ENCODE measurements at places on chromosomes 1 and 21.

- no peak for DNase-seq
Measured at GRCh38 chr1:118914379-118915161, 73.6 kb downstream of the TBX15 start.

DNA sequence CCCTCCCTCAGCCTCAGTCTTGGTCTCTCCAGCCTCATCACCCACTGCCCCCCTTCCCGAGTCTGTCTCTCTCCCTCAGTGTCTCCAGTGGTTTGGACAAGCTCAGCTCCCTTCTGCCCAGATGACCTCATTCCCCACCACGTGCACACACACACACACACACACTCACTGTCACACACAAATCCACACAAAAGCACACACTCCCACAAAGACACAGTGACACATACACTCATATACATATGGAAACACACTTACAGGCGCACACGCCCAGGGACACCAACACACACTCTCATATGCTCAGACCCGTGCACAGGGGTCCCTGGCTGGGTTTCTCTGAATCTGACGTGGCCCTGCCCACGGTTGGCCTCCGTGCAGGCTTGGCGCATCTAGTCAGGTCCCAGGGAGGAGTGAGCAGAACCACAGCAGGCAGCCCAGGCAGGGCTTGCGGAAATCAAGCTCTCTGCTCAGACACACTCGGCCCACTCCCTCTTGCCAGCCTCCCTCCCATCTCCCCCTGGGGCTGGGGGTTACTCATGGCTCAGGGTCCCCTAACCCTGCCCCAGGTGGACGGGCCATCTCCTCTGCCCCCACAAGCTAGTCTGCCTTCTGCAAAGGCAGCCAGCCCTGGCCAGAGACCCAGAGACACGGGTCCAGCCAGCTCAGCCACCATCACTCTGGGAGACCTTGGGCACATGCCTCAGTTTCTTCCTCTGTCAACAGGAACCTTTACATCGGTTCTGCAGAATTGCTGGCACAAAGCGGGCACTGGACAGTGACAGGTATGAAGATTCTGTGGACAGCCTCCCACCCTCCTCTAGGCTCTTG is 38.5 kb upstream of the FAM131C start:
- DNase-seq = no peak

DNA sequence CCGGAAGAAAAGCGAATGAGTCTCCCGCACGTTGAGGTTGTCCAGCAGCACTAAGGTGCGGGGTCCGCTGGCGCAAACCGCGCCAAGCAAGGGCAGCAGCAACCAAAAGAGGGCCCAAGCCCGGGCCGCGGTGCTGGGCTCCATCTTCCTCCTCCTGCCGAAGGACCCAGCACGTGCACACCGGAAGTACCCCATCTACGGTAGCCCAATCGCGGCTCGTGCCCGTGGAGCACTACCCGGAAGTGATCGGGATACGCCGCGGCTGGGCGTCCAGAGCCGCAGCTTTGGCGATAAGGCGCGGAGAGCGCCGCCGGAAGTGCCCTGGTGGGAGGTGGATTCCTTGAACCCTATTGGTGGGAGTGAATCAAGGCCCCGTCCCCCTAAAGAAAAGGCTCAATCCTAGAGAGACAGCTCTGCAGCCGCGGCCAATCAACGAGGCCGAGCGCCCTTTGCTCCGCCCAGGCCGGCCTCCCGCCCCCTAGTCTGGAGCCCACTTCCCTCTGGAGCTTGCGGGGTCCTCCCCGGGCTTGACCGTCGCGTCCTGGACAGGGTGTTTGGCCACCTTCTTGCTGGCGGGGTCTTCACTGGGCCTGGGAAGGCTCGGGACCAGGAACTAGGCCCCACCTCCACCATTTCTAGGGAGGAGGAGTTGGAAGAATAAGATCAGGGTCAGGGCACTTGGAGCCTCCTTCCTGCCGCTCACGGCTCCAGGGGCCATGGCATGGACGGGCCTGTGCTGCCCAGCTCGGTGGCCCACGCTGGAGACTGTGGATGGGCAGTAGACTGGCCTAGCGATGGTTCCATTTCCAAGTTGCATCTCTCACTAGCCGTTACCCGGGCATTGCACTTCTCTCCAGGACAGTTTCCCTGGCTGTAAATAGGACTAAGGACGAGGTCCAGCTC is at the start of gene DDOST:
Gene DDOST, minus strand, starts transcription at position 163 of the 903 bp plus-strand sequence. Its CDS starts 19 bp downstream, at position 144.
- DNase-seq = peak; percentile 95

DNA sequence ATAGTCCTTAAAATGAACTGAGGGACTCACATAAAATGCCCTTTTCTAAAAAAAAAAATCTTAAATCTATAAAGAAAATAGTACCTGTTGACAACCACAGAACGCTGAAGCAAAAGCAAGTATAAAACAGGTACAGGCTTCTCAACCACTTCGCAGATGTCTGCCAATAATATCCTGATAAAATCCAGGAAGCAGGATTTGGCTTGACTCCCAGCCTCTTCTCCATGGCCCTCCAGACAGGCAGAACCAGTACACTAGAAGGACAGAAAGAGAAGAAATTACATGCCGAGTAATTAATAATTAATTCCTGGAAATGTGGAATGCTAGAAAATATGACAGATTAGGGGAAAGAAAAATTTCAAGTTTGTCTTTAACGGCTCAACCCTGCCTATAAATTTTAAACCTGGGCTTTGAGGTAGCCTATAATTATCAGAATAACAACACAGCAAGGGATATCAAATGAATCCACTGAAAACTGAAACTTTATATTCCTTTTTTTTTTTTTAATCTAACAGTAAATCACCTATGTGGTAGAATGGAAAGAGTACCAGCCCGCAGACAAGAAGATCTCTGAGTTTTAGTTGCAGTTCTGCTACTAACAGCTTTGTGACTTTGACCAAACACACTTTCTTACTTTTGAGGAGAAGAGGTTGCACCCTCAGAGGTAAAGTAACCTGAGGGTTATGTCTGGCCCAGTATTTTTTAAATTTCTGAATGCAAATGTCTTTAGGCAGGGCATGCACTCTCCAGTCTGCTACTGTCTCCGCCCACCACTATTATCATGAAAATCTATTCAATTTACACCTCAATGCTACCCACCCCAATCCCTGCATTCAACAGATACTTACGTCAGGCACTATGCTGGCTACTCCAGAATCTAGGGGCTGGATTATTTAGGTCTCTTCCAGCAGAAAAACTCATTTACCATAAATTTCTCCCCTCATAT is 2.7 kb downstream of the KIAA0319L start:
- DNase-seq = no peak

DNA sequence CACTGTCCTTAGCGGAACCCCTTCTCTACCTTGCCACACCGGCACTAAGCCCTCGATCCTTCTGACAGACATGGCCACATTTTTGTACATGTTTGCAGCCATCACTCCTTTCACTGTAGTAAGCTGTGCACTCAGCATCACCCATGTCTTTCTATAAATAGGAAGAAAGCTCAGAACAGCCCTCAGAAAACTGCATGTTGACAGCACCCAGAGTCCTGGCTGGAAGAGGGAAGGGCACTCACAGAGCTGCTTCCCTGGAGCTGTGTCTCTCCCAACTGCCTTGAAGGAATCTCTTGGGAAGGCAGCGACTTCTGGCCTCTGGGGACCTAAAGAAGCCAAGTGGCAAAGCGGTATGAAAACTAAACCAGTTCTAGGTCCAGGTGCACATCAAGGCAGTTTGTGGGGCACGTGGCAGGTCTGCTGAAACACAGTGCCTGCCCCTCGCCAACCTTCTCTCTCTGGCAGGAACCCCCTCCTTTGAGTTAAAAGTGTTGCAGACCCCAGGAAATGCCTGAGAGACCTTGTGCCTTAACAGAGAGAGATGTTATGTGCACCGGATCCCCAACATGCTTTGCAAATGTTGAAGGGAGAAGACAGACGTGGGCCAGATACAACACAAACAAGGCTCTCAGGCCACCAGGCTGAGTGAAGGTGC is 41.9 kb upstream of the H6PD start:
- no peak for DNase-seq

DNA sequence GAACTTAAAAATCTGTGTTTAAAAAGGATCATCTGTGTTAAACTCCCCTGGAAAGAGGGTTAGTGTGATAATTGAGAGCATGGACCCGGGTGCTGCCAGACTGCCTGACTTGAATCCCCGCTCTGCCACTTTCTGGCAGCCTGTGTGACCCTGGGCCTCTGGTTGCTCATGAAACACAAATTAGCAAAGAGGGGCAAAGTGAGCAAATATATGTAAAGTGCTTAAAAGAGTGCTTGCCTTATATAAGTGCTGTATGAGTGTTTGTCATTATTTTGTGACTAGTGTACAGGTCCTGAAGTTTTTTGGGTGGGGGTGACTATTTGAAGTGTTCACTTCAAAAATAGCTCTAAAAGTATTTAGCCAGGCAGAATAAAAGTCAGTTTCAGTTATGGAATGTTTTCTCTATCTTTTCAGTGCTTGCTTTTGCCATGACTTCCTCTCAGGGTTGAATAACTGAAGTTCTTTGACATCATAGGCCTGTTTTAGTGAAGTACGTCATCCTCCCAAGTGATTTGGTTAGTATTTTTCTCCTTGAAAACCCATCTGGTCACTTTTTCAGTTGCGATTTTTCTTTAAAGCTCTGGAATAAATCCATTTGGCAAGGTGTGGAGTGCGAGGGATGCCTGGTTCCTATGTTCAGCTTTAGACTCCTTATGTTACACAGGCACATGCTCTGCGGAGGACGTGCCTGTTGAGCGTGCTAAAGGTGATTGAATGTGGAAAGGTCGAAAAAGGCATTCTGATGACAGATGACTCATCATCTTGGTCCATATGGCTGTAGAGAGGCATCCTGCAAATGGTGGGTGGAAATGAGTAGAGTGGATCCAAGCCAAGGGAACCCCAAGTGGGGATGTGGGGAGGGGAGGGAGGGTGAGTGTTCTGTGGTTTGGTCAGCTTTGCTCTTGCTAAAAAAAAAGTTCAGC is 47.8 kb downstream of the AK4 start:
- DNase-seq = no peak

All from anterior cingulate cortex (tissue), 58 donors.